Epithelial cell of alveolus of lung (primary cell): ENCODE measurements at places on chromosomes 3 and 15. TPM values are rescaled to one million over a fixed set of nuclear protein-coding genes. Genes with fewer than 3 reads are reported as not detected.

Gene RAB6B
- 0.40 and 0.65 TPM in 2 replicates for total RNA-seq

Gene FBXW12
- not detected in 2 replicates for total RNA-seq

Gene STXBP5L
- total RNA-seq, result not detected in 2 replicates

Gene SPESP1
- total RNA-seq, result 4.4 TPM in 2 replicates

Gene RAD18
- total RNA-seq, result 4.6 and 8.0 TPM in 2 replicates

Gene CPNE4
- 1.6 TPM in 1 of 2 replicates, not detected in the other for total RNA-seq

Gene C3orf20
- total RNA-seq, result under 0.01 TPM in 1 of 2 replicates, not detected in the other

Gene CTXN2
- total RNA-seq, result not detected in 2 replicates

Gene GJD2
- total RNA-seq, result not detected in 2 replicates

Gene TRANK1
- 5.5 and 6.1 TPM in 2 replicates for total RNA-seq

Gene CHRM5
- not detected in 2 replicates for total RNA-seq

Gene FES
- 16.2 and 22.8 TPM in 2 replicates for total RNA-seq

Gene CTXND1
- total RNA-seq, result 1.1 TPM in 1 of 2 replicates, not detected in the other

Gene DZIP1L
- total RNA-seq, result 4.3 and 13.3 TPM in 2 replicates

Gene IP6K2
- total RNA-seq, result 44.0 and 69.0 TPM in 2 replicates
